ENCODE measurements at places on chromosomes 7 and 10.

DNA sequence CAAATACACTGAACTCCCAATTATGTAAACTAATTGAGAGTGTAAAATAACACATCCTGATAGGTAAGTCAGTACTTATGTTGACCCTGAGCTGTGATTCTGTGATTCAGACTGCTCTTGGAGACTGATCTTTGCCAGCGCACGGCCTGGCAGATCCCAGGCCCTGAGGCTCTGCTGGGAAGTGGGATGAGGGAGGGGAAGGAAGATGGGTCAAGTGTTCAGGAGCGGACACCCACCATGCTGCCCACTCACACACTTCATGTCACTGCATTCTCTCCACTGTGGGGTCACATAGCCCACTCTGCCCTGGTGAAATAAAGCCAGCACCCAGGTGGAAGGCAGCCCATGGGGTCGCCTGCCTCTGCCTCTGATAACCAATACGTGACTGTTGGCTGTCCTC is 226.2 kb downstream of the TNS3 start:
- no peak for DNase-seq

DNA sequence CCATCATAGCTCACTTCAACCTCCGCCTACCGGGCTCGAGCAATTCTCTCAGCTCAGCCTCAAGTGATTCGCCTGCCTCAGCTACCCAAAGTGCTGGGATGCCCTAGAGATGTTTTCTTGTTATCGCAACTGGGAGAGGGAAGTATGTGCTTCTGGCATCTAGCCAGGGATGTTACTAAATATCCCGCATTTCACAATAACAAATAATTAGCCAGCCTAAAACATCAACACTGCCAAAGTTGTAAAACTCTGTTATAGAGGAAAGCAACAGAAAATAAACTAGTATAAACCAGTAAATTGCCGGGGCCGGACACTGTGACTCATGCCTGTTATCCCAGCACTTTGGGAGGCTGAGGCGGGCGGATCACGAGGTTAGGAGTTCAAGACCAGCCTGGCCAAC is 7.2 kb downstream of the INA start:
- DNase-seq = no peak

DNA sequence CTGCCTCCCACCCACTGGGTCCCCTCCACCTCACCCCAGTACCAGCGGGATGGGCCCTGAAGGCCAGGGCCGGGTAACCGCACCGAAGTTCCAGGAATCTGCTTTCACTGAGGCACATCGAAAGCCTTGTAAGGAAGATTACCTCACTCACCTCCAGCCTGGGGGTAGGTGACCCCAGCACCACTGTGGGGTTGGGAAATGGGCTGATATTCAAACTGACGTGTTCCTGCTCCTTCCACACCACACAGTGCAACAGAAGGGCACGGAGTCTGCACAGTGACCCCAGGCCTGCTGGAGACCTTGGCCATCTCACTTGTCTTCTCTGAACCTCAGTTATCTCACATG is 29.8 kb downstream of the NPS start:
- DNase-seq = no peak

- no peak for DNase-seq
Measured at GRCh38 chr10:34187201-34187600, 627.9 kb downstream of the PARD3 start.

GRCh38 chr7:88346357-88346756 is 39.7 kb upstream of the STEAP4 start:
- DNase-seq = no peak

DNA sequence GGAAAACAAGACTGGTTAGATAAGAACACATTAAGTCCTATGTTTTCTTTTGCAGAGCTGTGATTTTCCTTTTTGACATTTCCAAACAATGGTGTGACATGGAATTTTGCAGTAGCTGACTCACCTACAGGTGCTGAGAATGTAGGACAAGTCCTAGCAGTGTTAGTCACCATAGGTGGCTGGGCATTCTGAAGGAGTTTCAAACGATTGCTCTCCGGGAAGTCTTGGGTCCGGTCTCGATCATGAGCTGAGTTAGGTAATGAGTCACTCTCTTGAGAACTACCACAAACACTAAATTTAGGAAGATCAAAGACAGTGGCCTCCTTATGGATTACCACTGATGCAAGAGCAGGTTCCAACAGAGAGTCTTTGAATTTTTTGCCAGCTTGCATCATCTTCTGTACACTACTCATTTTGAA is 3.6 kb downstream of the FIGNL1 start:
- DNase-seq = no peak

GRCh38 chr10:101839416-101840063 is 4.1 kb downstream of the KCNIP2 start:
- peak; percentile 73 for DNase-seq

- no peak for DNase-seq
Measured at GRCh38 chr10:122307669-122308416, 36.7 kb downstream of the BTBD16 start.

DNA sequence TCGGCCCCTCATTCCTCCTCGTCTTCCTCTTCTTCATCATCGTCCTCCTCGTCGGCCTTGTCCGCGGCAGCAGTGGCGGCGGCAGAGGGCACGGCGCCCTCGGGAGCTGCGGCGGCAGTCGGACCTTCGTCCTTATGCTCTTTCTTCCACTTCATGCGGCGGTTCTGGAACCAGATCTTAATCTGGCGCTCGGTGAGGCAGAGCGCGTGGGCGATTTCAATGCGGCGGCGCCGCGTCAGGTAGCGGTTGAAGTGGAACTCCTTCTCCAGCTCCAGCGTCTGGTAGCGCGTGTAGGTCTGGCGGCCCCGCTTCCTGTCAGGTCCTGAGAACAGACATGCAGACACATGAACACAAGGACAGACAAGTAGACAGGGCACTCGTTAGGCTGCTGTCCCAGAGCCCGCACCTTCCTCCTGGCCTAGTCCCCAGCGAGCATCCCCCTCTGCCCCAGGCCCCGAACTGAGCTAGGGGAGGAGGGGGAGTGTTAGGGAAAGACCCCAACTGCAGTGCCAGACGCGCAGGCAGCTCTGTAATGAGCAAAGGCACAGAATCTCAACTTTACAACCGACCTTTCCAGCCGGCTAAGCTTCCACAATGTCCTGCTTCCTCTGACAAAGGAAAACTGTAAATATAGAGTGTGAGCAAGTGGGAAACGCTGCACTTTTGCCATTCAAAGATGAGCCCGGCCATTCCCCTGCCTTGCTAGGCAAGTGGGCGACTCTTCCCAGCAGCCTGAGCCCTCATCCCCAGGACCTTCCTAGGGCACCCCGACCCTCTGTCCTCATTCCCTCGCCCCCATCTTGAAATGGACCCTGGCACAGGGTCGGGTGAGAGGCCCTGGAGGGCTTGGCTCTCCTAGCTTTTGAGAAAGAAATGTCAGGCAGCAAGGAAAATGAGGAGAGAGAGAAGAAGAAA is 1.3 kb downstream of the HOXA7 start:
- DNase-seq = no peak

DNA sequence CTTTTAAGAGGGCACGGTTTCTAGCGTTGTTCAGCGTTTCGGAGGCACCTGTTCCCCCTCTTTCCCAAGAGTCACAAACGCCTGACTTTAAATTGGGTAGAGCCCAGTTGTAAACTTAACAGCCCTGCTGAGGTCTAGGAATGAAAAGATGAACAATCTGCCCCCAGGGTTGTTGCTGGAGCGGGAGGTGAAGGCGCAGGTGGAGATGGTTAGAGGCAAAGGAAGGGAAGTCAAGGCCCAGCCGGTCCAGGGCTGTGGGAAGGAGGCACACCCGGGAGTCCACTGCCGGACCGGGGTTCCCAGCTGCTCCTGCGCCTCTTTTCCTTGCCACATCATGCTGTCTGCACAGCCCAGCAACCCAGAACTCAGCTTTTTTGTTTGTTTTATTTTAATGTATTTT is 770 bp downstream of the PRXL2A start:
- no peak for DNase-seq

DNA sequence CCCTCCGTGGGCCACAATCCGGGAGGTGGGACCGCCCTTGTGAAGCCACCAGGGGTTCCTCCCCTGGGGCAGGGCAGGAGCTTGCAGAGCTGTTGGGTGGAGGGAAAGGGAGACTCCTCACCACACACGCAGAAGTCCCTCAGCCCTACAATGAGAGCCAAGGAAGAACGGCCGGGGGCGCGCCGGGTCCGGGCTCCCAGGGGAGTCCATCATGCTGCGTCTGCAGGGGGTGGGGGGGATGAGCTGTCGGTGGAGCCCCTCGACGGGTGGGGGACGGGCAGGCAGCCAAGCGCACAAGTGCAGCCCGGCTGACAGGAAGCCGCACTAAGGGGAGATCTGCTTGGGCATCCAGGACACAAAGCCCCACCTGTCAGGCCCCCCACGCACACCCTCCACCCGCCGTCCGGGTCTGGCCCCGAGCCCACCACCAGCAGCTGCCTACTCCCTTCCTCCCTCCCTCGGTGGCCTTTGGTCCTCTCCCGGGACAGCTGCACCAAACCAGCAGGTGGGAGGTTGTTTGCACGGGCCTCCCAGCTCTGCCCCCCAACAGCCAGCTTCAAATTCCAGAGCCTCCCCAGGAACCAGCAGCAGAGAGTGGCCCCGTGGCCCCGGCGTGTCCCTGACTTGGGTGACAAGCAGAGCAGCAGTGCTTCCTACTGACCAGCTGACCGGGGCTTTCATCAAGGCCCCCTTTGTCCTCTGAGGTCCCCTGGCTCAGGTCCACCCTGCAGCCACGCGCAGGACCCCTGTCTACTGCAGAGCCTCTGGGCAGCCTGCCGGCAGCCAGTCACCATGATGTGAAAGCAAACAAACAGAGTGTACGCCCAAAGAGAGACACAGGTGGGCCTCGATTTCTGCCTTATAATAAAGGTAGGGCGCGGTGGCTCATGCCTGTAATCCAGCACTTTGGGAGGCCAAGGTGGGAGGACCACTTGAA is 50.3 kb downstream of the HIP1 start:
- peak; percentile 40 for DNase-seq

GRCh38 chr10:78203915-78204818 is 170.5 kb downstream of the RPS24 start:
- DNase-seq = no peak

DNA sequence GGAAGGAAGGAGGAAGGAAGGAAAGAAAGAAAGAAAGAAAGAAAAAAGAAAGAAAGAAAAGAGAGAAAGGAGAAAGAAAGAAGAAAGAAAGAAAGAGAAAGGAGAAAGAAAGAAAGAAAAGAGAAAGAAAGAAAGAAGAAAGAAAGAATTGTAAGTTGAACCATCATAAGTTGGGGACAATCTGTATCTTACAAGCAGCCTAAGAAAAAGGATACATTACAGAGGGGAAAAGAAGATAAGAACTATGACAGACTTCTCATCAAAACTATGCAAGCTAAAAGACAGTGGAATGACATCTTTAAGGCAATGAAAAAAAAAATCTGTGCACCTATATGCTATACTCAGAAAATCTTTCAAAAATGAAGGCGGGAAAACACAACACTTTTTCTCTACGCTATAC is 50.3 kb upstream of the SP4 start:
- DNase-seq = no peak

- DNase-seq = no peak
Measured at GRCh38 chr7:91242097-91242844, 22.0 kb upstream of the FZD1 start.

DNA sequence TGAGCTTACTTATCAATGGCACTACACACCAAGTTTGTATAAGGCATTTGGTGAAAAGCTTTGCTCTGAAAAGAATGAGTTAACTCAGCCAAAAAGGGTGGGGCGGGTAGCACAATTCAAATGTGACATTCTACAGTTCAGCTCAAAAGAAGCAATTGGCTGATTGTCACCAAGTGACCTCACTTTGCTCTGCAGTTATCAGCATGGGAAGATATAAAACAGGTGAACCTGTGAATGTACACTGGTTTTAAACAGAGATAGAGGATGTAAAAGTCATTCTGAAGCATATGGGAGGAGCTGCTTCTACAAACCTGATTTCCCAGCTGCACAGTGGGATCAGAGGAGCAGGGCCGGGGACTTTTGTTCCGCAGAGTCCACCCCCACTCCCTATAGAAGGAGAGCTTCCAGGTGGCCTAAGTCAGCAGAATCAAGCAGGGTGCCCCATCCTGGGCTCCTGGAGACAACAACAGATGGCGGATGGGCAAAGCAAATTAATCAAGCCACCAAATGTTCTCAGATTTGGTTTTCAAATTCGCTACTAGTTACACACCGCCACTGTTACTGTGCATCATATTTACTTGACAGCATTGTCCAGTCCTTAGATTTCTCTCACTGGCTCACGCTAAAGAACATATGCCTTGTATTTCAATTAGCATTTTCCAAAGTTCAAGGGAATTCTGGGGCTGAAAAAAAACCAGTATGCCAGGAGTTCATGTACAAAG is 27.5 kb upstream of the NPVF start:
- no peak for DNase-seq

- no peak for DNase-seq
Measured at GRCh38 chr7:51228386-51228958, 88.1 kb downstream of the COBL start.

GRCh38 chr7:16135658-16136057 is 285.7 kb downstream of the CRPPA start:
- DNase-seq = no peak

DNA sequence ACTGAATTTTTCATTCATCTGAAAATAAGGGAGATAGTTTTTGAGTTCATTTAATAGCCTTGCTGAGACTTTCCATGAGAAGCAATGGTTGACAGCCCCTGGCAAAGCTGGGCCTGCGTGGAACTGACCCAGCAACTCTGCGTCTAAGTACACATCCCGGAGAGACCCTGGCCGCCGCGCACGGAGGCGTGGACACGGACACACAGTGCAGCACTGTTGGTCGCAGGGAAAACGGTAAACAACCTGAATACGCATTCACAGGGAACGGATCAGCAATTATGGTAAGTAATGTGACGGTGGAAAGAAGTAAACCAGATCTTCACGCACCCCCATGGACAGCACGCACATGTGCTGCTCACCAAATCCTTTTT is 28.2 kb downstream of the GNA12 start:
- no peak for DNase-seq

DNA sequence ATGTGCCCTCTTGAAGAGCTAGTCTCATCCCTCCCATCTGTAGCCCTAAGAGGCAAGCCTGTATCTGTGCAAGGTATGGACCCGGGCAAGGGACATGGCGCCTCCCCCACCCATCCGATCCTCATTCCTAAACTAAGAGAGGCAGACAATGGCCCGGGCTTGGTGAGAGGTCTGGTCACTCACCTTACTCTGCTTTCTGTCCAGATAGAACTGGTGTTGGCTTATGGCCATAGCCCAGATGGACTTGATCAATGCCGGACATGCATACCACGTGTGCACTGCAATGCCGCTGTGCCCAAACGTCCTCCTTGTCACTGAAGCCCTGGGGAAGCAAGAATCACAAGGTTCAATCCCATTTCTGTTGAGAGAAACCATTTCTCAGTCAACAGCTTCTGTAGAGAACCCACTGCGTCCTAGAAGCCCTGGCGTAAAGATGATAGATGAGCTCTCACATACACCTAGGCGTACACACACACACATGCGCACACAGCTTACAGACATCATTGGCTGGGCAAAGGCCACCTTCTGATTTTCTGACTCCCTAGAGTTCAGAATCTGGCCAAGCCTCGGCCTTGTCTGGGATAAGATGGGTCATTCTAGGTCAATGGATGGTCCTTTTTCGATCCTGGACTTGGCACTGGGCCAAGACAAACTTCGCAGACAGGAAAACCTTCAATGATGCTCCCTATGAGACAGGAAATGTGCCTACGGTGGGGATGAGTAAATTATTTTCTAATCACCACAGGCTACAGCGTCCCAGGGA is 114.6 kb downstream of the PRPF18 start:
- no peak for DNase-seq

- DNase-seq = no peak
Measured at GRCh38 chr7:43139137-43139536, 26.7 kb downstream of the HECW1 start.

GRCh38 chr7:24010495-24010894 is 273.5 kb upstream of the NPY start:
- DNase-seq = no peak

All from activated B cell treated with CpG ODN at 0.5 μM for 24 hours (primary cell).